ENCODE measurements at places on chromosomes 2 and 18.

DNA sequence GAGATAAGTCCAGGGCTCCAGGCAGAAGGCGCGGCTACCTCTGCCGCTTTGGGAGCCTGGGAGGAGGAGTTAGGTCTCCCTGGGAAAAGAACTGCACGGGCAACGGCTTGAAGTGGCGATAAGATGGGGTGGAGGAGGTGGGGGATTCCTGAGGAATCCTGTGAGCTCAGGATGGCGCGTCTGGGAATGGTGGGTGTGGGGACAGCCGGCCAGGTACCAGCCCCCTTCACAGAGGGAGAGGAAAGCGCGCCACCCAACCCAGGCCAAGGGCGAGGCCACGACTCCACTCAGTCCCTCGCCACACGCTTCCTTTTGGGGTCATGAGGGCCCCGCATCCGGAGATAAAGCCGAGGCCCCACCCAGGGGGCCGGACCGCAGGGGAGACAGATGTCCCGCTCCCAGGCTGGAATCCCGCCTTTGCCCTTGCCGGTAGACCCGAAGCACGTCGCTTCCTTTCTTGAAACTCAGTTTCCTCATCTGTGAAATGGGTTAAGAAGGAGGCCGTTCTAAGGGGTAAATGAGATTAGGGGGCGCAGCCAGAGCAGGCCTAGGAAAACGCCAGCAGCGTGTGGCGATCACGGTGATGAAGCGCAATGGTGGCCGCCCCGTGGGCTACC is 1.7 kb upstream of the CTDSP1 start:
- DNase-seq, result peak; percentile 93

GRCh38 chr2:101725515-101726192 is 28.1 kb downstream of the MAP4K4 start:
- no peak for DNase-seq

DNA sequence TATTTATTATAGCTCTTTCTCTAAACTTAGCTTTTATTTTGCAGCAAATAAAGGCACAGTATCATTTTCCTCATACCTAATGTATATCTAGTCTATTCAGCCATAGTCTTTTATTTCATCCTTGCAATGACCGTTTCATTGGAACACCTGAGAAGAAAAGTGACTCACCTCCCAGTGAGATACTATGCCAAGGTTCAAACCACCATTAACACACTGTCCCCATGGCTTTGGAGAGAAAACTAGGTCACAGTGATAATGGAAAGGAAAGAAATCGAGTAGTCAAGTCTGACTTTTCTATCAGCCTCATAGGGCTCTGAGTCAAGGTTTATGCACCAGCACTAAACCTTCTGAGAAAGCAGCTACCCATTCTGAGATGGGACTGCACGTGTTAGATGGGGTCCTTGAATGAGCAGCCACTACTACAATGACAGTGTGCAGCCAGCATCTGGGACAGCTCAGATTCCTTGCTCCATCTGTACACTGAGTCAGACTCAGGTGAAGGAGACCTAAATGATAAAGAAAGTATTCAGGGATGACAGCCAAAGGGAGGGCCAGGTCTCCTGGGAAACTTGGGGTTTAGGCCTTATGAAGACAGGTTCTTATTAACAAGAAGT is 971.1 kb upstream of the ACVR2A start:
- DNase-seq, result no peak

GRCh38 chr2:68643011-68643873 is at the start of gene PROKR1:
Gene PROKR1 (plus strand): TSS chr2:68643579. CDS start chr2:68645822, 2,243 bp downstream.
- DNase-seq, result peak; percentile 65

DNA sequence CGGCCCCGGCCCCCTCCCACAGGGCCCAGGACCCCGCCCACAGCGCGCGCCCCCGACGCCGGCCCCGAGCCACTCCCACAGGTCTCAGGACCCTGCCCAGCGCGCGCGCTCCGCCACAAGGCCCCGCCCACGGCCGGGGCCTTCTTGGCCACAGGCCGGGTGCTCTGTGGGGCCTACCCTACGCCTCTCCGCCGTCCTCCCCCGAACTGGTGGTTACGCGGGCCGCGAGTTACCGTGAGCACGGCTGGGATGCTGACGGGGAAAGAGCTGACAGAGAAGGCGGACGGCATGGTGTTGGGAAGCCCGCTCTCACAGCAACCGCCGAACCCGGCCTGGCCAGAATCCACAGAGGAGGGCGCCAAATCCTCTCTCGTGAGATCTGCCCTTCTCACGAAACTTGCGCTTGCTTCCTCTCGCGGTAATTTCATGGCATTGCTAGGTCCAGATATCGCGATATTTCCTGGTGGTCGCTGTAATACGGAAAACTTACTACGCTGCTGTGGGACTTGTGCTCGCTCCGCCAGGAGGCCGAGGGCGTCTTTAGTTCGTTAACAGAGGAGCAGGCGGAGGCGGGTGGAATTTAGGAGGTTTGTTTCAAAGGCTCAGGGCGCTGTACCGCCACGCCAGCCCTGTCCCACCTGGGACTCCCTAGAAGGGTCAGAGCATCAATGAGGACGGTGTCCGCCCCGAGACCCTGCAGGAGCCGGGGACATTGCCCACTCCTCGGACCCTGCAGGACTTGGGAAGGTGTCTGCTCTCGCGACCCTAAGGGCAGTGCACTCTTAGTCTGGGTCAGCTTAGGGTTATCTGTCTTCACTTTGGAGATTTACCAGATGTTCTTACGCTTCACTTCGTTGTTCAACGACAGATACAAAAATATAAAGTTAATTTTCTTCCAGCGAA is at the start of gene TMEM18:
Gene TMEM18 (minus strand): TSS at position 351 of the 903 bp plus-strand sequence. CDS start 61 bp downstream, at position 290.
- peak; percentile 98 for DNase-seq

DNA sequence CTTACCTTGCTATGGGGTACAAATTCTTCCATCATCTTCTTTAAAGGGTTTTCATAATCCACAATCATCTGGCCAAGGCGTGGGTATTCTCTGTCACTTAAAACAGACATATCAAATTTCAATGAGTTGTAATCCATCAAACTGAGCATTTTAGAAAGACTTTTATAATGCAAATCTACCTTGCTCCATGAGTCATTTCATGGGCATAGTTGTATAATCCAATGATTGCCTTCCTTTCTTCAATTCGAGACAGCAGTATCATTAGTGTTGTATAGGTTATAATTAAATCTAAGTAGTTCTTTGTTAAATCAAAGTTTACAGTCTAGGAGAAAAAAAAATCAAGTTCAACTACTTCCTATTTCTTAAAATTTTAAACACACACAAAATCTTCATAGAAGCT is 36.3 kb downstream of the NCKAP1 start:
- DNase-seq, result no peak

GRCh38 chr2:17627434-17627833 is 86.9 kb downstream of the VSNL1 start:
- no peak for DNase-seq

GRCh38 chr18:59694824-59695223 is 2.4 kb downstream of the CCBE1 start:
- DNase-seq, result no peak

GRCh38 chr2:30157616-30158015 is 10.8 kb downstream of the YPEL5 start:
- no peak for DNase-seq

DNA sequence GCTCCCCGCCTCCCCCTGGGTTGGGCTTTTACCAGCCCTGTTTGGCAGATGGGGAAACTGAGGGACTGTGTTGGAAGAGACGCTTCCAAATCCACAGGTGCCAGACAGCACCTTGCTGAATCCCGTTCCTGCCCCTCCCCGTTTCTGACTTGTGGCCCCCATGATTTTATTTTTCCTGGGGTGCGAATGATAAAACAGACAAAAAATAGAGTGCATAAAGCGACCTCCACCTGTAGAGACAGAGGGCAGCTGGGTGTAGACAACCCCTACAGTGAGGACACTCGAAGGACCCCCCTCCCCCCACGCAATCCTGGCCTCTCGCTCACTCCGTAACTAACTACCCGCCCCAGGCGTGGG is 2.2 kb upstream of the CTDSP1 start:
- DNase-seq, result no peak

DNA sequence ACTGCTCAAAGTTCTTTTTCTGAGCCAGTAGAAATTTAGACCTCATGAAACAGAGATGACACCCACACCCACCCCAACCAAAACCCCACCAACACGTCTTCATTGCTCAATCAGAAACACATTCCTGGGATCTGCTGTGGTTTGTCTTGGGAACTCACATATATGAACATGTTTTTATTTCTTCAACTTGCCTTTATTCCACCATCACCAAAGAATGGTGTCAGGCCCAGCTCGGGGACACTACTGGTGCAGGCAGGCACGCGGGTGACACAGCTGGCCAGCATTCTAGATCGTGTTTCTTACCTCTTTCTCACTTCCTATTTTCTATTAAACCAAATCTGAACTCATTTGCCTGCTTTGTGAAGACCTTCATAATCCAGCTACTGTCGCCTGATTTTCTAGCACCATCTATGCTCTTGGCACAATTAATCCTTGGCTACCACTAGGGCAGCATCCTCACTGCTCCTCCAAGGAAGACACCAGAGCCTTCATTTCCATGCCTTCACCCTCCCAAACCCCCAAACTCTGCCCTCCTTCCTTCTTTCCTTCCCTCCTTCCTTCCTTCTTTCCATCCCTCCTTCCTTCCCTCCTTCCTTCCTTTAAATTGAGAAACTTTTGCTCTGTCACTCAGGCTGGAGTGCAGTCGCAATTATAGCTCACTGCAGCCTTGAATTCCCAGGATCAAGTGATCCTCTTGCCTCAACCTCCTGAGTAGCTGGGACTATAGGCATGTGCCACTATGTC is 157.1 kb downstream of the BCL2 start:
- DNase-seq, result no peak

GRCh38 chr2:76194031-76194775 is 483.5 kb upstream of the GCFC2 start:
- no peak for DNase-seq

- DNase-seq, result no peak
Measured at GRCh38 chr2:6065703-6066102, 373.5 kb downstream of the SOX11 start.

- DNase-seq, result no peak
Measured at GRCh38 chr18:3061581-3062312, 48.8 kb upstream of the LPIN2 start.

- DNase-seq, result no peak
Measured at GRCh38 chr18:54918060-54918459, 41.2 kb downstream of the CCDC68 start.

- DNase-seq, result no peak
Measured at GRCh38 chr2:171921970-171922229, 361 bp upstream of the HAT1 start.

DNA sequence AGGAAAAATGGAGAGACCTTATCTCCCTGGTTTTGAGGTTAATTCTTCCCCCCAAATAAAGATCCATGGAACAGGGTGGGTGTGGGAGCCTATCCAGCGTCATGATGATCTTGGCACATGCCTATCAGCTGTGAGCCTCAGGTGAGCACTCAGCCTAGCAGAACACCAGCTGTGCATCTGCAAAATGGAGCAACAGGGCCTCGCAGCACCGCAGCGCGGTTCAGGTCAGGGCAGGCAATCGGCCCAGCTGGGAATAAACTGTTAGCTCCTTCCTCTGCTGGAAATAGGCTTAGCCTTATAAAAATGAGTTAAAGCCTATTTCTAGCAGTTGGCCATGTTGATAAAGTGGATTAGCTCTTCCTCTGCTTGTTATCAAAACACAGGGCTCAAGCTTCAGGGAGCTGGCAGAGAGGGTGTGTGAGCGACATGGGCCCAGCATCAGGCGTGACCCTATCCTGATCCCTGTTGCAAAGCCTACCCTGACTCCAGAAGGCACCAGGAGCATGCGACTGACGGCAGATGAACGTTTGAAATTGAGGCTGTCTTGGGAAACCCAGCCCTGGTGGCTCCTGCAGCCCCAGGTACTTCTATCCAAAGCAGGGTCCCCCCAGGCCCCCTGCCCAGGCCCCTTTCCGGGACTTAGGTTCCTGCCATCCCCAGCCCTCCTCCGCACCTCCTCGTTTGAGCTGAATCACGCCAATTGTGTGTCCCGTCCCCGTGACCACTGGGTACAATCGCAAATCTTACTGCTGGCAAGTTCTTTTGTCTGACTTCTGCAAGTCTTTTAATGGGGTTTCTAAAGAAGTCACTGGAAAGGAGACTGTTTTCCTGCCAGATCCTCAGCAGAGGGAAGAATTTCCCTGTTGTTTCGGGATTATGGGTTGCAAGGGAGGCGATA is 35.4 kb downstream of the ARHGEF4 start:
- DNase-seq, result no peak

GRCh38 chr2:174499371-174499770 is 12.5 kb upstream of the GPR155 start:
- DNase-seq, result no peak

DNA sequence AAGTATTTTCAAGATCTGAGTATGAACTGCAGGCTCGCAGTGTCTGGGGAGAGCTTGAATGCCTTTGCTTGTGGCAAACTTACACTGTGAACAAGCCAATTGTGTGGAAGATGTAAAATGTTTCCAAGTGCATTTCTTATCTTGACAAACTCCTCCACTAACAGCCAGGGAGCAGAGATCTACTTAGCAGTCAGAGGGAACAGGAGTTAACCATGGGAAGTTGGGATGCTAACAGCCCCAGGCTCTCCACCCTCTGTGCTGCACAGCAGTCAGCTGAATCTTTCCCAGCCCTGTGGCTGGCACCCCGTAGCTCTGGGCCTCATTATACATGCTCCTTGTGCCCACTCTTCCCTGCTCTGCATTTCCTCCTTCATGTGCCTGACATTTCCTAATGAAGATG is 450.2 kb downstream of the TSN start:
- DNase-seq, result no peak

DNA sequence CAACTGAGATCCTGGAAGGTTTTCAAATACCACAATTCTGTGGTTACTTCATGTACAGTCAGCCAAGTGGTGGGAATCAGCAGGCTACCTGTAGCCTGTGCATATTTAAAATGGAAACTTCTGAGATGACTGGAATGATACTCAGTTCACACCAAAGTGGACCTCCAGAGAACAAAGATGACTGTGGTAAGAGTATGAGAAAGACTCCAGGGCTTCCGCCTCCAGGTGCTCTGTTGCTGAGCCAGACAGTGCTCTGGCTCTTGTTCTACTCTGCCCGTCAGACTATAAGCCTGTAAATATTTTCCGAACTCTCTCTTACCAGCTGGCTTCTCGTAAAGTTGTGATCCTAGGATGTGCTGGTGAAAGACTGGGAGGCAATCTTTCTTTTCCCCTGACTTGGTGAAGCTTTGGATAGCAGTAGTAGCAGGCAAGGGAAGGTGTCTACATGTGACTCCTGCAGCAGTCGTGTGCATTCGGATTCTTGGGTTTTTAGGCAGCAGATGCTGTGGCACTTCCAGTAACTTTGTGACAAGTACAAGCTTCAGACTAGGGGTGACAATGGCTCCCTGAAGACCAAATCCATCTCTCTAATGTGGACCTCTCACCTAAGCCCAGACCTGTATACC is 23.1 kb downstream of the ST3GAL5 start:
- no peak for DNase-seq

DNA sequence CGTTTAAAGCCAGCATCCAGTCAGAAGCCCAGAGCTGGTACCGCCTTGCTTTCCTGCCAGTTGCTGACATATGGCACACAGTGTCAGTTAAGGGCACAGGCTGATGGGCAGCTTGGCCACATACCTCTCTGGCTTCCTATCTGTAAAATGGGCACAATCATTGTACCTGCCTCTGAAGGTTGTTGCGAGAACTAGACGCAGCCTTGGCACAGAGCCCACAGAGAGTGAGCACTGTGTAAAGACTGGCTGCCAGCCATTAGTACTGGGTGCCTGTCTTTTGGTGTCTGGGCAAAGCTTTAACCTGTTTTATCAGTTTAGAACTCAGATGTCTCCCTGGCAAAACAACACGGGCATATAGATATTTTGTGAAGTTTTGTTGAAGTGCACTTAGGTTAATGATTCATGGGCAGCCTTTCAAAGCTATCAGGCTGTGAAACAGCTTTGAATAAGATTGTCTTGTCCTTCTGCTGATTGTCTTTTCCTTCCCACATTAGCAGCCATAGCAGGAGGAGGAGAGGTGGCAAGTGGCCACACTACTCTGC is 269.5 kb downstream of the NEDD4L start:
- no peak for DNase-seq

- no peak for DNase-seq
Measured at GRCh38 chr2:118565786-118566540, 281.5 kb downstream of the EN1 start.

Data from hepatocyte (in vitro differentiated cells).